OCI-M1 (cell line): ENCODE measurements at places on chromosomes 4 and X.
A peak's percentile ranks its signal among the peaks of the same experiment; 100 is the strongest.

DNA sequence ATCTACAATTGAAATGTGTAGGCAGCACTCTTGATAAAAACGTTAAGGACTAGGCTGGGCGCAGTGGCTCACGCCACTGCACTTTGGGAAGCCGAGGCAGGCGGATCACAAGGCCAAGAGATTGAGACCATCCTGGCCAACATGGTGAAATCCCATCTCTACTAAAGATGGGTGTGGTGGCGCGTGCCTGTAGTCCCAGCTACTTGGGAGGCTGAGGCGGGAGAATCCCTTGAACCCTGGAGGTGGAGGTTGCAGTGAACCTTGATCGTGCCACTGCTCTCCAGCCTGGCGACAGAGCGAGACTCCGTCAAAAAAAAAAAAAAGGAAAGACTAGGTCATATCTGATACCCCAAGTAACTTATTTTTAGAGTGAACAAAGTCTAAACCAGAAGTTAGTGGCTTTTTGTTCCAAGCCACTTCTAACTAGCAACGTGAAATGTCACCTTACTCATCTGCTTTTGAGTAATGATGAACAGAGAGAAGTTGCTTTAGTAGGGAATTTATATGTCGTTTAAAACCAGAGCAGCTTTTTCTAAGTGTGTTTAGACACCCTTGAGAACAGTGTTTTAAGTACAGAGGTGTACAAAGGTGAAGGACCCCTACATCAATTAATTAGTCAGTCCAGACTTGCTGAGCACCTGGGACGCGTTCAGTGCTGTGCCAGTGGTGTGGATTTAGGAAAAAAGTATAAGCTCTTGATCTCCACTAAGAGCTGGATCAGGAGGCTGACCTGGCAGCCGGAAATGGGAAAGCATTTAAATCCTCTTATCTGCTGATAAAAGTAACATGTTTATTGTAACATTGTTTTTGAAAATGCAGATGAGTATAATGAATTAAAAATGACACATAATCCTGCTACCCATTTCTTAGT is 23.5 kb downstream of the SPRY1 start:
- DNase-seq, result no peak

- DNase-seq, result no peak
Measured at GRCh38 chr4:20480165-20480947, 219.9 kb upstream of the PACRGL start.

- DNase-seq, result peak; percentile 32
Measured at GRCh38 chr4:108959491-108959890, 196.6 kb upstream of the ETNPPL start.

GRCh38 chr4:152581536-152582160 is 45.8 kb upstream of the FBXW7 start:
- DNase-seq, result peak; percentile 78

GRCh38 chr4:148376151-148376550 is 66.1 kb downstream of the NR3C2 start:
- peak; percentile 83 for DNase-seq
